Stimulated activated CD4-positive, alpha-beta T cell treated with anti-CD3 and anti-CD28 coated beads, Interleukin-15, amount 100 ng/mL, for 1 hour (primary cell): ENCODE measurements at places on chromosomes 6 and 20.

- DNase-seq = no peak
Observed at GRCh38 chr6:167512696-167513375, 187.9 kb downstream of the TTLL2 start.

- peak; percentile 58 for DNase-seq
Observed at GRCh38 chr6:137705160-137706082, 161.6 kb upstream of the TNFAIP3 start.

- DNase-seq = no peak
Observed at GRCh38 chr6:46012834-46013233, 2.8 kb downstream of the CLIC5 start.

DNA sequence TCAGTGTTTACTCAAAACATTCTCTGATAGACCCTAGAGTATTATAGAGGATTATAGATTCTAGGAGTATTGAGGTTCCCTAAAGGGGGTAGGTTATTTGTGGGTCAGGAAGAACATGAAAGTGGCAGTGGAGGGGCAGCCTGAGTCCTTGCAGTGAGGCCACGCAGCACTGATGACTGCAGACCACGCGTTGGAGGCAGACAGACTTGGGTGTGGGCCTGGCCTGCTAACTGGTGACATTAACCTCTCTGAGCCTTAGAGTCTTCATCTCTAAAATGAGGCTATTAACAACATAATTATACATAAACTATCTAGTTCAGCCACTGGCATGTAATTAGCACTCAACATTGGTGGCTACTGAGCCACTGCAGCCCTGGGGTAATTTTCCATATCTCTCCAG lies 16.1 kb downstream of the MTCL3 start:
- DNase-seq = no peak

GRCh38 chr6:97440590-97441176 lies 157.7 kb upstream of the MMS22L start:
- no peak for DNase-seq

DNA sequence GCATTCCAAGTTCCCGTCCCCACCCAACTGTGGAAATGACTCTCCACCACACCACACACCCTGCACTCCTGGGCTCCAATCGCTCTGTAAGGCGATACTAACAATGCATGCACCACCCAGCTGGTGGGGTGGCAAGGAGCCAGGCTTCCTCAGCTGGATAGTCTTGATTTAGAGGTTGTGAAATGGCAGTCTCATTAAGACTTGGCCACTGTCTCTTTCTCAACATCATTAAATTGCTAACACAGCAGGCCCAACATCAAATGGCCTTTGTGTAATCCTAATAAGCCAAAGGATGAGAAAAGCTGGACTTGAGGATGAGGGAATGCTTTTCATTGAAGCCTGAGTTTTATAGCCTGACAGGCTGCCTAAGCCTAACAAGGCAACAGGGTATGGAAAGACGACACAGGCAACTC lies 223.7 kb downstream of the GMDS start:
- no peak for DNase-seq

- DNase-seq = no peak
Observed at GRCh38 chr6:165728216-165728615, 65.2 kb upstream of the PDE10A start.
